Activated T-helper 1 cell treated with anti-CD3 and anti-CD28 coated beads, Interleukin-12 subunit alpha, Interleukin-12 subunit beta, Interleukin-2, Interleukin-4 antibody, amounts not matched to agents 30 ng/mL and 10 ng/mL and 1 ng/mL, durations not matched to agents 14 hours and 24 hours and 36 hours (primary cell): ENCODE measurements at places on chromosomes 1 and 21. TPM values are rescaled to one million over a fixed set of nuclear protein-coding genes. Genes with fewer than 3 reads are reported as not detected.

TSPEAR gene
- total RNA-seq, result not detected in 2 replicates

ACBD3 gene
- 23.6 and 26.0 TPM in 2 replicates for total RNA-seq

SPRR2G gene
- not detected in 2 replicates for total RNA-seq

GRCh38 chr1:222326006-222326709 lies 221.7 kb downstream of the HHIPL2 start:
- DNase-seq, result no peak

DNA sequence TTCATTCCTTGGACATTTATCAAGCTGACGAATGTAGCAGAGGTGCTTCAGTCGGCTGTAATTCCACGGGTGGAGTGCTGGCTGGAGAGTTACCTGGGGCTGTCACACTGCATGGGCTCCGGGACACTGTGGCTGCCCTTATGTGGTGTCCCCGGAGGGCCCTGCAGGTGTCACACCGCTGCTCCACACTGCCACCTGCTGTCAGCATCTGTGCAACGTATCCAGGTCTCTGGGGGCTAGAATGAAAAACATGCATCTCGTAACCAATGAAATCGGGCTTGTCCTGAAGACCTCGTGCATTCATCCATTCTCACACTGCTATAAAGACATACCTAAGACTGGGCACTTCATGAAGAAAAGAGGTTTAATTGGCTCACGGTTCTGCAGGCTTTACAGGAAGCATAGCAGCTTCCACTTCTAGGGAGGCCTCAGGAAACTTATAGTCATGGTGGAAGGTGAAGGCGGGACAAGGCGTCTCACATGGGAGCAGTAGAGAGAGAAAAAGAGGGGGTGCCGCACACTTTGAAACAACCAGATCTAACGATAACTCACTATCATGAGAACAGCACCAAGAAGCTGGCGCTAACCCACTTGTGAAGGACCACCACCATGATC lies 46.7 kb upstream of the PCBP3 start:
- DNase-seq, result peak; percentile 73

DNA sequence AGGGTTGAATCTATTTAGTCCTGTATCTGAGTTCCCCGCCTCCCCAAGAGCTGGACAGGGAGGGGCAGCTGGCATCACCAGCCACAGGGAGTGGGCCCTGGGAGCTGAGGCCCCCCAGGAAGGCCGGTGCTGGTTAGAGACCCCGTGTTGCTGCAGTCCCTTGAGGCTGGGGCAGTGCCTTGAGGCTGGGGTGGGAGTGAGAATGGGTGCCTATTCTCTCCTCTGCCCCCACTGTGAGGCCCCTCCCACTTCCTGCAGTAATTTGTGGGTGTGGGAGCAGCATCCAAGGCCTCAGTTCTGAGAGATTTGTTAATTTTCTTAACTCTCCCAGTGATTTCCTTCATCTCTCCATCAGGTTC lies 2.5 kb upstream of the TRAPPC3 start:
- DNase-seq, result peak; percentile 50

DNA sequence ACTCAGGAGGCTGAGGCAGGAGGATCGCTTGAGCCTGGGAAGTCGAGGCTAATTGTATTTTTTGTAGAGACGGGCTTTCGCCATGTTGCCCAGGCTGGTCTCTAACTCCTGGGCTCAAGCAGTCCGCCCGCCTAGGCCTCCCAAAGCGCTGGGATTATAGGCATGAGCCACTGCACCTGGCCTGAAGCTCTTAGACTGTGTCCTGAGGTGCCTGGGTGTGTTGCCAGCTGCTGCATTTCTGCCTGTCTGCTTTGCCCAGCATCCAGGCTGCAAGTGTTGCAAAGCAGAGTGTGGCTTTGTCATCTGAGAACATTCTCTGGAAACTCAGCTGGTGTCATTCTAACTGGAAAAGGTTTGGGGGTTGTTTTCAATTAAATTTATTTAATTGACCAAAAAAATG lies 105.0 kb downstream of the HUNK start:
- DNase-seq, result no peak

GRCh38 chr1:101957771-101958170 lies 39.0 kb downstream of the OLFM3 start:
- DNase-seq, result no peak

GRCh38 chr1:156065212-156065611 lies 4.3 kb downstream of the RAB25 start:
- DNase-seq, result no peak

GRCh38 chr1:212218911-212219310 lies 66.3 kb upstream of the PPP2R5A start:
- peak; percentile 18 for DNase-seq

DNA sequence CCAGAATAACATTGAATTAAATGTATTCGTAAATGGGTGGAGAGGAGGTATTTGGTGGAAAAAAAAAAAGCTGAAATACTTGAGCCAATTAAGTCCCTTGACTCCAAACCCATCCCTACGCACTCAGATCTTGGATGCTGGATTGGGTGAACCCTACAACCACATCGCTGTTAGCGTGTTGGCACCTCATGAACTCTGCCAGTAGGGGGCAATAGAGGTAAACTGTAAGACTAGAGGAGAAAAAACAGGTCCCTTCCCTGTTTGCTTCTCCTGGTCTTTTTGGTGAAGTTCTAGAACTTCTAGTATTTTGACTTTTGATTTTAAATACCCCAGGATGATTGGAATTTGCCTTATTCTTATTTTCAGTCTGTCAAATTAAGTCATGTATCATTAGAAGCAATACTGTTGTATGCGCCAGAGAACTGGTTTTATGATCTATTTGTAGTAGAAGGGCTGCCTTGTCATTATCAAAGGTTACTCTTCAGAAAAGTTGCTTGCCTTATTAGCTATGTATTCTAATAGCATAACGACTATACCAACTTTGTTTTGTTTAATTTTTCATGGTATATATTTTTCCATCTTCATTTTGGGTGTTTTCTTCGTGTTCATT lies 1.9 kb upstream of the OR13G1 start:
- DNase-seq, result no peak
